Spinal cord (tissue), 10 donors: ENCODE measurements at places on chromosomes 2 and 18. TPM values are rescaled to one million over a fixed set of nuclear protein-coding genes. Genes with fewer than 3 reads are reported as not detected.

The ALPG gene
- total RNA-seq: not detected

GRCh38 chr2:48279344-48280090 lies 250.4 kb upstream of the STON1 start:
- no peak overlapping the region for H3K4me3 ChIP-seq
- DNase-seq: peak; percentile 38
- H3K4me1 ChIP-seq: no peaks in the 10 kb centered on the region
- no peak overlapping the region for H3K27ac ChIP-seq
- no peaks in the 10 kb centered on the region for H3K27me3 ChIP-seq
- no peaks in the 10 kb centered on the region for H3K36me3 ChIP-seq

The SATB2 gene
- 18.1 TPM for total RNA-seq

DNA sequence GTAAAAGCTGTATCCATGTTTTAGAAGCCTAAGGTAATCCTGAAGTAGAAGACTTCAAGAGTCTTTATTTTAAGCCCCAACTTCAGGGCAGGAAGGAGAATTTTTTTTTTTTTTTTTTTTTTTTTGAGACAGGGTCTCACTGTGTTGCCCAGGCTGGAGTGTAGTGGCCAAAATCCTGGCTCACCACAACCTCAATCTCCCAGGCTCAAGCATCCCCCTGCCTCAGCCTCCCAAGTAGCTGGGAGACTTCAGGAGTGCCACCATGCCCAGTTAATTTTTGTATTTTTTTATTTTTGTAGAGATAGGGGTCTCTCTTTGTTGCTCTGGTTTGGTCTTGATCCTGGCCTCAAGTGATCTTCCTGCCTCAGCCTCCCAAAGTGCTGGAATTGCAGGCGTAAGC lies 3.3 kb upstream of the RNF152 start:
- H3K4me1 ChIP-seq: peaks cover 20% of the 10 kb centered on the region
- H3K27ac ChIP-seq: no peak overlapping the region
- H3K36me3 ChIP-seq: no peaks in the 10 kb centered on the region

GRCh38 chr2:55150834-55151233 lies 81.3 kb downstream of the CLHC1 start:
- H3K4me1 ChIP-seq: peaks cover 20% of the 10 kb centered on the region
- no peak for DNase-seq
- H3K4me3 ChIP-seq: no peak overlapping the region
- no peak overlapping the region for H3K27ac ChIP-seq
- H3K27me3 ChIP-seq: no peaks in the 10 kb centered on the region
- H3K36me3 ChIP-seq: no peaks in the 10 kb centered on the region

GRCh38 chr2:230085201-230085600 lies 16.5 kb upstream of the SLC16A14 start:
- no peaks in the 10 kb centered on the region for H3K36me3 ChIP-seq
- DNase-seq: no peak
- no peak overlapping the region for H3K27ac ChIP-seq
- no peak overlapping the region for H3K4me3 ChIP-seq
- no peaks in the 10 kb centered on the region for H3K4me1 ChIP-seq
- H3K27me3 ChIP-seq: no peaks in the 10 kb centered on the region
